Right ventricle myocardium inferior (tissue), 1 donor: ENCODE measurements at places on chromosomes 5 and 9. TPM values are rescaled to one million over a fixed set of nuclear protein-coding genes. Genes with fewer than 3 reads are reported as not detected.

WDR55 gene
- total RNA-seq = 11.2 TPM

IL5 gene
- not detected for total RNA-seq

PCDHB12 gene
- total RNA-seq = 1.3 TPM

FOXE1 gene
- total RNA-seq = not detected

FCN1 gene
- 5.7 TPM for total RNA-seq

FLT4 gene
- 5.5 TPM for total RNA-seq
